ENCODE measurements at places on chromosomes 16 and 17. TPM values are rescaled to one million over a fixed set of nuclear protein-coding genes. Genes with fewer than 3 reads are reported as not detected.

Gene TEX14
- not detected for total RNA-seq

Gene CIITA
- total RNA-seq: 0.71 TPM

Gene HGS
- 52.4 TPM for total RNA-seq

Gene FAM20A
- 0.02 TPM for total RNA-seq

Gene KRT24
- total RNA-seq: not detected

Gene CASKIN1
- not detected for total RNA-seq

Gene KCNH4
- not detected for total RNA-seq

Gene HCRT
- not detected for total RNA-seq

Gene BRIP1
- total RNA-seq: 20.8 TPM

Gene TMEM95
- total RNA-seq: not detected

Gene VAT1
- total RNA-seq: 72.7 TPM

Gene ITGB4
- total RNA-seq: 8.0 TPM

Gene ABCA8
- not detected for total RNA-seq

- DNase-seq: no peak
Observed at GRCh38 chr17:57516290-57517230, 228.5 kb downstream of the CCDC182 start.

DNA sequence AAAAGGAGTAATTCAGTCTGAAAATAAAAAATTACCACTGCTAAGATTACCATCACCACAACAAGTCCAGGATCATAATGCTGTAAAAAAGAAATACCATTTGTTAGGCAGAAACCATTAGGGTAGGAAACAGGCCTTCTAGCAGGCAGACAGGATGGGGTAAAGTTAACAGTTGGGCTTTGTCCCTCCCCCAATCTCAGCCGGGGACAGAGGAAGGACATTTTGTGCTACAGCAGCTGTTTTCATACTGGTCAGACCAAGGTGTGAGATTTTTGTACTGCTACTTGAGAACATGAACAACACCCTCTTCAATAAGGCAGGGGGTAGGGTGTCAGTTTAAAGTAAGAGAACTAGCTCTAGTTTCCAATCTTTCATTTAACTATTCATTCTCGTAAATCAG lies 49.2 kb upstream of the ITGA2B start:
- DNase-seq: no peak

GRCh38 chr16:23952128-23952970 lies 116.6 kb downstream of the PRKCB start:
- DNase-seq: no peak

- DNase-seq: no peak
Observed at GRCh38 chr17:67011527-67012175, 32.7 kb upstream of the CACNG1 start.

DNA sequence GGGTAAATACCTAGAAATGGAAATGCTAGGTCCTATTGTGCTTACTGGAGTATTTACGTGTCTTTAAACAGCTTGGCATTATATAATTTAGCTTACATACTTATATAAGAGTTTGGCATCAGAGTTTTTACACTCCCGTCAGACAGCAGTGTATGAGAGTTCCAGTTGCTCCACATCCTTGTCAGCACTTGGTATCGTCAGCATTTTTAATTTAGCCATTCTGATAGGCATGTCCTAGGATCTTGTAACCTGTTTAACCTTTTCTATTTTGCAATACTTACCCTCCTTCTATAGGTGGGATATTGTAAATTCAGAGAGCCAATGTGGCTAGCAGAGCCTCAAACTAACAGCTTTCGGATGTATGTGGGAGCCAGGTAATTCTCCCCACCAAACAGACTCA lies 228.3 kb upstream of the EEF2KMT start:
- no peak for DNase-seq

DNA sequence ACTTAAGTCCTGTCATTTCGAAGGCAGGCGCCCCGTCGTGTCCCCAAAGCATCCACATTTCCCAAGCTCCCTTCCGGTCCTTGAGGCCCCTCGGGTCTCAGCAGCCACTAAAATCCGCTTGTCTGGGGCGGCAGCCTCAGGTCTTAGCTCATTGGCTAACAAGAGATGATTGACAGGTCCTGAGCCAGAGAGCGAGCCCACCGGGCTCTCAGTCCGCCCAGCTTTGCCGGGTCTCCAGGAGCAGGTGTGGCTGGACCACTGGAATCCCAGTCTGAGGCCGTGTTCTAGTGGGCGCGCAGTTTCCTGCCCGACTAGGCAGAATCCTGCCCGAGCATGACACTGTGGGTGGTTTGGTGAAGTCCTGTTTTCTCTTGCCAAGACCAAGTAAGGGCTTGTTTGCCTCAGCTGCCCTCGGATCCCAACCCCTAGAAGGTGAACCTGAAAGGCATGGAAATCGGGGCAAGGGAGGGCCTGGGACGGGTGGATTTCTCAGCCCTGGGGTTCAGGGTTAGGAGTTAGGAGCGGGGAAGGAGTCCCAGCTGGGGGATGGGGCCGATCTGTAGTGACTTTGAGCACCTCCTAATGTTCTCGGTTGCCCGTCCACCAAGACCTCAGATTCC lies 42.8 kb downstream of the MRC2 start:
- no peak for DNase-seq

DNA sequence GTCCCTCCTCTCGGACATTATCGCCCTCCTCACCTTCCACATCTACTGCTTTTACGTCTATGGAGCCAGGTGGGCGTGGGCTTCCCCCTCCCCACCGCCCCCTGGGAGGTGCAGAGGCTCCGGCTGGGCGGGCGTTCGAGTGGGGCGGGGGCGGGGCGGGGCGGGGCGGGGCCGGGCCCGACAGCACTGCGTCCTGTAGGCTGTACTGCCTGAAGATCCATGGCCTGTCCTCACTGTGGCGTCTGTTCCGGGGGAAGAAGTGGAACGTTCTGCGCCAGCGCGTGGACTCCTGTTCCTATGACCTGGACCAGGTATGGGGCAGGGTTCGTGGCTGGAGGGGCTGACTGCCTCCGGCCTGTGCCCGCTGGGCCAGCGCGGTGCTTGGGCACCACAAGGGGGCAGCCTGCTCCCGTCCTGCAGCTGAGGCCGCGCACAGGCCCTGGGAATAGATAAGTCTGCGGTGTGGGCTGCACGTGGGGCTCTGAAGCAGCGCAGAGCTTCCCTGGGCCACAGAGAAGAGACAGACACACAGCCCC lies 9.2 kb downstream of the PIGQ start:
- DNase-seq: no peak

GRCh38 chr16:85659805-85660511 lies 28.8 kb downstream of the GINS2 start:
- DNase-seq: peak; percentile 46

DNA sequence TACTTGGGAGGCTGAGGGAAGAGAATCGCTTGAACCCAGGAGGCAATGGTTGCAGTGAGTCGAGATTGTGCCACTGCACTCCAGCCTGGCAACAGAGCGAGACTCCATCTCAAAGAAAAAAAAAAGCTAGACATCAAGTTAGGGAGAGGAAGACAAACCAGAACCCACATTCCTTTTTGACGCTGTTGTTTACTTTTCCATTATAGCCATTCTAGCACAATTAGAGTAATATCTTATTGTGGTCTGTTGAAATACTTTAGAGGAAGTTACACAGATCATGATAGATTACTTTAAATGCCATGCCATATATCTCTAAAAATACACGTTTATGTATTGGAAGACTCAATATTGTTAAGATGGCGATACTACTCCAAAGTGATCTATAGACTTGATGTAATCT lies 16.5 kb upstream of the ABCC1 start:
- DNase-seq: no peak

DNA sequence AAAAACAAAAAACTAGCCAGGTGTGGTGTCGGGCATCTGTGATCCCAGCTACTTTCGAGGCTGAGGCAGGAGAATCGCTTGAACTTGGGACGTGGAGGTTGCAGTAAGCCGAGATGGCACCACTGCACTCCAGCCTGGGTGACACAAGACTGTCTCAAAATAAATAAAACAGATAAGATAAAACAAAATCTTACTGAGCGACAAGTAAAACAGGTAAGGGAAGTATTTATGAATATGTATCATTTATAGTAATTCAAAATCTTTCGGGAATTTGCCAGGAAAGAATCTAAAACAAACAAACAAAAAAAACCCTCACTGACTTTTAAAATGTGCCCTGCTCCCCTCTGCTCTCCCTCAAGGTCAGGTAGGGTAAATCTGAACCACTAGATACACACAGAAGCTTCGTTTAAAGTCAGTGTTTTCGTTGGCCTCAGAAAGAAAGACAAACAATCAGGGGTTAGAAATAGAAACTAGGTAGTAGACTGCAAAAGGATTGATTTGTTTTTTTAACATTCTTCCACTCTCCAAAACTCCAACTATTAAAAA lies 2.1 kb downstream of the PRPSAP1 start:
- DNase-seq: no peak

DNA sequence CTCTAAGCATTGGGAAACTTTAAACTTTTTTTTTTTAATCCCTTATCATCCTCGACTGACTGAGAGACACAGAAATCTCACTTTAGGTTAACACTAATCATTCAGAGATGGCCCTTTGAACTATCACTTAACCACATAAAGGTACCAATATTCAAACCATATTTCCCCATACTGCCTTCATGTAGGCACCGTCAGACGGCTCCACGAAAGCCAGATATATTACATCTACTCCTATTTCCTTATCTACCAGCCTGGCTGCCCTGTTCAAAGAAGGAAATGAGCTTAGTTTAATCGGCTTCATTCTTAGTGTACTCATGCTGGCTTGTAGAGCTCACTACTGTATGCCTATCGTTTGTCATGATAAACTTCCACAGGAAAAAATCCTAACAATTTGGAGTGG lies 270.9 kb downstream of the CEP112 start:
- DNase-seq: no peak

GRCh38 chr16:715477-716199 lies 720 bp downstream of the METRN start:
- no peak for DNase-seq

GRCh38 chr17:75828076-75828400 lies 16.2 kb downstream of the UNC13D start:
- DNase-seq: no peak

GRCh38 chr16:19294156-19294649 lies 8.7 kb downstream of the CLEC19A start:
- DNase-seq: no peak

- DNase-seq: no peak
Observed at GRCh38 chr16:18984435-18985005, 786 bp downstream of the TMC7 start.

GRCh38 chr17:27353033-27353460 lies 59.1 kb downstream of the WSB1 start:
- no peak for DNase-seq

GRCh38 chr17:54124456-54124855 lies 301.7 kb downstream of the KIF2B start:
- DNase-seq: no peak

DNA sequence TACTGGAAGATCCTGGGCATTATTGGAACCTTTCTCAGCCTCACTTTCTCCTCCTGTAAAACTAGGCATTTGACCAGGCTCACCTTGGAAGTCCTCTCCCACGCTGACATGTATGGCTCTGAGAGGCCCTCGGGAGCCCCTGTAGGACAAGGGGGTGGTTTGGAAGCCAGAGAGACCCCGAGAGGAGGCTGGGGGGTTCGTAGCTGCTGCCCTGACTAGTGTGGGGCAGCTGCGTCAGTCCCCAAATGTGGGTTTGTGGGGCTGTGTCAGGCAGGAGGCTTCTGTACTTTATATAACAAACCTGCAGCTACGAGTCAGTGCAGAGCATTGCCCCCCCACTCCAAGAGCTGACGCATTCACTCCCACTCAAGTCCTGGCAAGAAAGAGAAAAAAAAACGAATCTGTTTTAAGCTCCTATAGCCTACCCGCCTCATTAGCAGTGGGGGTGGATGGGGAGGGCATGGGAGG lies 1.8 kb downstream of the CX3CL1 start:
- DNase-seq: no peak

DNA sequence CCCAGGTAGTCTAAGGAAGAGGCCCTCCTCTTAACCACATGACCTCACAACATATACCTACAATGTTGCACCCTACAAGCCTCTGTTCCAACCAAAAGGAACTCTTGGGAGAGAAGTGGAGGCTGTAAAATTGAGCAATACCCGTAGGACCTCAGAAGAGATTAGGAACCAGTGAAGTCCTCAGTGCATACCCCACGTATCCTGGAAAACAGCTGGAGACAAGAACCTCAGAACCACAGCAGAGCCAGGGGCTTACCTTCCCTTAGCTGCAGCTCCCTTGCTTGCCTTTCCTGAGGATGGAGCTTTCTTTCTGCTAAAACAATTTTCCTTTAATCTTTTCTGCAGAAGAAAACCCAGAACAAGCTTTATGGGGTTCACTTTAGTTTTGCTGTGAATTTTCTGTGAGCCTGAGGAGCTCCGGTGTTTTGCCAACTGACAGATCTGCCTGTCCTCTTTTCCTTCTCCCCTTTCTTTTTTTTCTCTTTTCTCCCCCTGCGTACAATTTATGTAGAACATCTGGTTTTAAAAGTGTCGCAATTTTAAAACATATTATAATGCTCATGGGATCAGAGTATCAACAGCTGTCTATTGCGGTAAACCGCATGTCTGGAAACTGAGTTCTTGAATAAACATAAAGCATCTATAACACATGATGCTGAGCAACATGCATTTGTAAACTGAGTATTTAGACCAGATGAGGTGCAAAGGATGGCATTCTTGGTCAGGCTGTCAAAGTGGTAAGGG lies 226.4 kb upstream of the MAF start:
- no peak for DNase-seq
